ENCODE measurements at places on chromosomes 11 and 22.

- no peak for DNase-seq
Observed at GRCh38 chr11:34823639-34824038, 92.5 kb downstream of the APIP start.

DNA sequence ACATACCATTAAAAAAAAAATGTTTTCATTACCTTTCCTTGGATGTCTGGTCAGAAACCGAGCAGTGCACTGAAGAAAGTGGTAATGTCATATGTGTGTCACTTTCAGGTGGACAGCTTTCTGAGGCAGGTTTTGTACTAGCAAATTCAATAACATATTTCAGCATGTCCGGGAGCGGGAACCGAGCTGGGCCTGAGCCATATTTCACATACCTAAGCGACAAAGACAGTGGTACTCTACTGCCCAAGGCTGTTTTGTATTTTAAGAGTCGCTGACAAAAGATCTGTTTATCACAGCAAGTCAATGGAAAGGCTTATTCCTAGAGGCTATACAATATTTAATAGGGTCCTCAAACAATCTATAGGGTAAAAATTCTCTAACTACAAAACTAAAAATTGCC is 38.0 kb downstream of the CLDN25 start:
- no peak for DNase-seq

GRCh38 chr11:47565340-47566148 is at the start of gene PTPMT1:
Gene PTPMT1, plus strand, starts transcription at chr11:47565599. Its CDS starts 24 bp downstream, at chr11:47565623.
- DNase-seq, result peak; percentile 30

DNA sequence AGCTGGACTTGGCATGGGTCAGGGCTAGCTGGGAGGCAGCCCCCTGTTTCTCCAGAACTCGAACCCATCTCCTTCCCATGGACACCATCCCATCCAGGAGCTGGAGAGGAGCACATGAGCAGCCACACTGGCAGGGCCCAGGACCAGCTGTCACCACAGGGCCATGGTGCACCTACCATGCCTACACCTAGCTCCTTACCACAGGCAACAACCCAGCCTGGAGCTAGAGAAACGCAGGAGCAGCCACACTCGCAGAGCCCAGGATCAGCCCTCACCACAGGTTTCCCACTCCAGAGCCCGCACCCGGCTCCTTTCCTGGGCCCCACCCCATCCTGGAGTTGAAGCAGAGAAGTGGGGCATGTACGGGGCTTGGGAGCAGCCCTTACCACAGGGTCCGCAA is 50.2 kb downstream of the GAB4 start:
- no peak for DNase-seq

GRCh38 chr11:23995891-23996290 is 501.0 kb upstream of the LUZP2 start:
- no peak for DNase-seq

DNA sequence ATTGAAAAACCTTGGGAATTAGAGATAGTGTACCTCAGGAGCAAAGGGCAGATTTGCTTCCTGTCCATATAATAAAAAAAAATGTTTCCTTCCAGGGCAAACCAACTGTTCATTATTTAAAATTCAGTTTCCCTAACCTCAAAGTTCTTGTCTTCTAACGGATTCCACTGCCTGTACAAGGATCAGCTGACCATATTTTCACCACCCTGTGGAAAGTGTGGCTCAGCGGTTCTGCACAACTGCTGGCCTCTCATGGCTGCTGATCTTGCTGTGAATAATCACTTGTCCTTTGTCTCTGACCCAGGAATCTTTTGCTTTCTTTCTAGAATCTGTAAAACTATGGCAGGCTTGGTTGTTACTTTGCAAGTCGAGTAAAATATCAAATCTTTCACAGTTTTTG is 1732.5 kb upstream of the RAG2 start:
- DNase-seq, result no peak

DNA sequence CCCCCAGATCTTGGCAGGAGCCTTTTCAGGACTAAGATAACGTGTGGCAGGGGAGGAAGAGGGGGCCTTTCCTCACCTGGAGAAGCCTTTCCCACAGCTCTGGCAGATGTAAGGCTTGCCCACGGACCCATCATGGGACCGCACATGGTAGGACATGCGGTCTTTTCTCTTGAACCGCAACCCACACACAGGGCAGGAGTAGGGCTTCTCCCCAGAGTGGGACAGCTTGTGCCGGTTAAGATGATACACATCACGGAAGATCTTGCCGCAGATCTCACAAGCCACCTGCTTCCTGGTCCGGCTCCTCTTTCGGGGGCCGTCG is 1.9 kb downstream of the PATZ1 start:
- no peak for DNase-seq

- DNase-seq, result no peak
Observed at GRCh38 chr22:37741312-37741795, 44.5 kb downstream of the TRIOBP start.

GRCh38 chr11:68099474-68100405 is 21.4 kb downstream of the CHKA start:
- DNase-seq, result no peak

DNA sequence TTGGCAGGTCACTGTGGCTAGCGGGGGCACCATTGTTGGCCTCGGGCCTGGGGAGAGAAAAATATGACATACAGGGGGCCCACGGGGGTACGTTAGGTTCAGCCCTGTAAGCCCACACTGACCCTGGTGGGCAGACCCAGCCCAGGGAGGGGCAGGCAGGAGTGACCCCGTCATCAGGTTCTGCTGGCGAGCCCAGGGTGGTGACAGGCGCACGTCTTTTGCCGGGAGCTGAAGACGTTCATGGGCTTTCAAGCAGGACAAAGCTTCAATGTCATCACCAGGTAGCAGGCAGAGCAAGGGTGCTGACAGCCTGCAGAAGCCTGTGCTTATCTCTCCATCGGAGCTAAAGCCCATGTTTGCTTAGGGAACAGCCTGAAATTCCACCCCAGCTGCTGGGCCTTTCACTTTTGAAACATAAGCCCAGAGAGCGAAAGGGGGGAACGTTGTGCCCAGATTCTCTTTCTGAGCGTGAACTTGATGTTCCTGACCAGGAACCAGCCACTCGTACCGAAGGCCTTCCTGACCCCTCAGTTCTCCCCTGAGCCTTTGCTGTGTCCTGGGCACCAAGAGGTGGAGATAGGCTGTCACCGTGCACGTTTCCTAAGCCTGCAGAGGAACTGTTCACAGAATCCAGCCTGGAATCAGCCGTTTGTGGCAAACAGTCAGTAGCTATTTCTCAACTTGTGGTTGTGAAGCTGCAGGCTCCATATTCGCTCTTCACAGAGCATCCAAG is 74.0 kb upstream of the ATXN10 start:
- no peak for DNase-seq

DNA sequence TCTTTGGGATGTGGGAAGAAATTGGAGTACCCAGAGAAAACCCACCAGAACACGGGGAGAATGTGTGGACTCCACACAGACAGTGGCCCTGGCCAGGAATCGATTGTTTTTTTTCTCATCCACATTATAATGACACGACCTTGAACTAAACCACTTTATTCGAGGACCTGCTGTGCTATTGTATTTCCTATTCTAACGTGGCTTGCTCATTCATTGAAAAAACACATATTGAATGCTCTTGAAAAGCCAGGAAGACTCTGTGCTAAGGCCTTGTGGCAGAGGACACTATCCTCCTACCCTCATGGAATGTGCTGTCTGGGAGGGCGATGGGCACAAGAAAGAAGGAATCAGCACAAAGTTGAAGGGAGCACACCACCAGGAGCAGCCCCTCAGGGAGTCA is 9.1 kb upstream of the SREBF2 start:
- no peak for DNase-seq
